ENCODE measurements at places on chromosomes 11 and 22.

- H3K36me3 ChIP-seq, result no peaks in the 10 kb centered on the region
- no peaks in the 10 kb centered on the region for H3K27me3 ChIP-seq
- DNase-seq, result no peak
- no peak overlapping the region for H3K4me3 ChIP-seq
- no peaks in the 10 kb centered on the region for H3K4me1 ChIP-seq
Measured at GRCh38 chr11:110525883-110526282, 96.1 kb downstream of the FDX1 start.

DNA sequence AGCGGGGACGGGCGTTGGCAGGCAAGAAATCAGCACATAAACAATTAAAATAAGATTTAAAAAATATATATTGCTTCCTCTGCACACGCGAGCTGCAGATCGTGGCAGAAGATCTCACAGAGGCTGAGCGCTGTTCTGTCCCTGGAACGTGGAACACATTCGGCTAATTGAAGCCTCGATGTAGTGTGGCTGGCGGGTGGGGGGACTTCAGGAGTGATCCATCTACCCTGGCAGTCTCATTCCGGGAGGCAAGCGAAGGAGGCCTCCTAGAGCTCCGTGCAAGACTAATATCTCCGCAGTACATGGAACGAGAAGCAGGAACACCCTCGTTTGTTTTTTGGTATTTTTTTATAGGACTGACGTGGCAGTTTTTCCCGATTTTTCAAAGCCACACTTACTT lies 402.4 kb downstream of the MN1 start:
- H3K27me3 ChIP-seq, result no peaks in the 10 kb centered on the region
- no peaks in the 10 kb centered on the region for H3K36me3 ChIP-seq
- H3K4me1 ChIP-seq, result no peaks in the 10 kb centered on the region
- no peak overlapping the region for H3K4me3 ChIP-seq
- H3K27ac ChIP-seq, result no peak overlapping the region
- DNase-seq, result no peak

DNA sequence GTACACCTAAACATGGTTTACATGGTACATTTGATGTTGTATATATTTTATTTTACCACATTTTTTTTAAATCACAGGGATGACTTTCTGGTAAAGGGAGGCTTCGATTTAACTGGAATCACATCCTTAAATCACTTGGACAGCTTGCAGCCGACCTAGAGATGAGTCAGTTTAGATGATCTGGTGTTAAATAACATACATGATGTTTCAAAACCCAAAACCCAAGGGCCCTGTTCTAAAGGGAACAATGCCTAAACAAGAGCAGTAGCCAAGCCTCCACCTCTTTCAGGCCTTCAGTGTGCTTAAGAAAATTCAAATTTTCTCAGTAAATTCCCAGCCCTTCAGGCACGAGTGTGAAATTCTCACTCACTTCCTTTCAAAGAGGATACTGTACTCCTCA lies 108.8 kb downstream of the WT1 start:
- no peak for DNase-seq
- no peaks in the 10 kb centered on the region for H3K4me1 ChIP-seq
- H3K4me3 ChIP-seq, result no peak overlapping the region
- no peaks in the 10 kb centered on the region for H3K36me3 ChIP-seq
- peaks cover 9% of the 10 kb centered on the region for H3K27me3 ChIP-seq

GRCh38 chr11:72378704-72379383 lies 55.5 kb downstream of the CLPB start:
- no peaks in the 10 kb centered on the region for H3K4me1 ChIP-seq
- no peaks in the 10 kb centered on the region for H3K27me3 ChIP-seq
- no peak for DNase-seq
- no peaks in the 10 kb centered on the region for H3K36me3 ChIP-seq
- no peak overlapping the region for H3K4me3 ChIP-seq
- H3K27ac ChIP-seq, result no peak overlapping the region

DNA sequence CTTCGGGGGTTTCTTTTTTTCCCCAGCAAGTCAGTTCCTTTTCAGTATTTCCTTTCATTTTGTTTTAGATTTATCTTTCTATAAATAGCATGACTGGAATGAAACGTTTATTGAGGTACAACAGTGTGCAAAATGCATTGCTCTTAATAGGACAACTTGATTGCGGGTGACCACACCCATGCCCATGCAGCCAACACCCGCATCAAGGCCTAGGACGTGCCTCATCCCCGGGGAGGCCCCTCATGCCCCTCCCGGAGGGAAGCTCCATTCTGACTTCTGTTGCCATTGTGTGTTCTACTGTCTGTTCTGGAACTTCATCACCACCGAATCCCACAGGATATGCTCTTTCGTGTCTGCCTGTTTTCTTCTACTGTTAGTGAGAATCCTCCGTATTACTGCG lies 82.2 kb downstream of the RPS6KA4 start:
- no peak overlapping the region for H3K4me3 ChIP-seq
- peak; percentile 24 for DNase-seq
- H3K4me1 ChIP-seq, result no peaks in the 10 kb centered on the region
- H3K36me3 ChIP-seq, result no peaks in the 10 kb centered on the region
- no peak overlapping the region for H3K27ac ChIP-seq

GRCh38 chr11:129610125-129610524 lies 205.5 kb upstream of the TMEM45B start:
- no peaks in the 10 kb centered on the region for H3K27me3 ChIP-seq
- no peak for DNase-seq
- H3K36me3 ChIP-seq, result no peaks in the 10 kb centered on the region
- no peak overlapping the region for H3K27ac ChIP-seq
- H3K4me1 ChIP-seq, result no peaks in the 10 kb centered on the region

GRCh38 chr11:76579056-76579751 lies 91.3 kb downstream of the LRRC32 start:
- peak; percentile 69 for DNase-seq
- H3K4me1 ChIP-seq, result no peaks in the 10 kb centered on the region
- H3K36me3 ChIP-seq, result no peaks in the 10 kb centered on the region
- no peak overlapping the region for H3K27ac ChIP-seq

DNA sequence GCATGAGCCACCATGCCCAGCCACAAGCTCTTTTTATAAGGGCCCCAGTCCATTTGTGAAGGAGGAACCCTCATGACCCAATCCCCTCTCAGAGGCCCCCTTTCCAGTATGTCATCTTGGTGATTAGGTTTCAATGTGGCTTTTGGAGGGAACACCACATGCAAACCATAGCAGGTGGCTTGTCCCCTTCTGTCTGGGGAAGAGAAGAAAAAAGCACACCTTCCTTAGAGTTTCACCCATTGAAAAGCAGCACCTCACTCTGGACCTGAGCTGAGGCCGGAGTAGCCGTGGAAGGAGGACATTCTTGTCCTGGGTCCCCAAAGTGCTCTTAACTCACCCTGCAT lies 25.4 kb downstream of the NEAT1 start:
- H3K4me1 ChIP-seq, result no peaks in the 10 kb centered on the region
- H3K27ac ChIP-seq, result no peak overlapping the region
- H3K36me3 ChIP-seq, result peaks cover 24% of the 10 kb centered on the region
- DNase-seq, result no peak
- no peak overlapping the region for H3K4me3 ChIP-seq

GRCh38 chr11:103042161-103042560 lies 49.8 kb downstream of the DCUN1D5 start:
- H3K4me1 ChIP-seq, result no peaks in the 10 kb centered on the region
- no peaks in the 10 kb centered on the region for H3K36me3 ChIP-seq
- no peak overlapping the region for H3K27ac ChIP-seq
- DNase-seq, result no peak
- no peaks in the 10 kb centered on the region for H3K27me3 ChIP-seq

- H3K4me3 ChIP-seq, result no peak overlapping the region
- no peaks in the 10 kb centered on the region for H3K36me3 ChIP-seq
- no peaks in the 10 kb centered on the region for H3K4me1 ChIP-seq
- H3K27ac ChIP-seq, result no peak overlapping the region
- no peaks in the 10 kb centered on the region for H3K27me3 ChIP-seq
Measured at GRCh38 chr22:47608421-47608820, 846.0 kb downstream of the TBC1D22A start.

GRCh38 chr22:46064228-46064965 lies 85.9 kb upstream of the PPARA start:
- H3K27me3 ChIP-seq, result peaks cover 97% of the 10 kb centered on the region
- no peak overlapping the region for H3K27ac ChIP-seq
- H3K4me3 ChIP-seq, result no peak overlapping the region
- peak; percentile 30 for DNase-seq
- H3K36me3 ChIP-seq, result no peaks in the 10 kb centered on the region

GRCh38 chr11:129967996-129968395 lies 34.6 kb downstream of the PRDM10 start:
- no peak overlapping the region for H3K4me3 ChIP-seq
- no peaks in the 10 kb centered on the region for H3K36me3 ChIP-seq
- no peaks in the 10 kb centered on the region for H3K27me3 ChIP-seq
- no peak for DNase-seq

- H3K36me3 ChIP-seq, result no peaks in the 10 kb centered on the region
- no peak overlapping the region for H3K4me3 ChIP-seq
- no peak for DNase-seq
- peaks cover 25% of the 10 kb centered on the region for H3K27me3 ChIP-seq
Measured at GRCh38 chr11:120293038-120293800, 31.9 kb upstream of the TLCD5 start.

GRCh38 chr11:113417428-113417827 lies 29.8 kb downstream of the ANKK1 start:
- no peaks in the 10 kb centered on the region for H3K36me3 ChIP-seq
- DNase-seq, result no peak
- no peaks in the 10 kb centered on the region for H3K4me1 ChIP-seq
- H3K27ac ChIP-seq, result no peak overlapping the region
- H3K4me3 ChIP-seq, result no peak overlapping the region
- peaks cover 39% of the 10 kb centered on the region for H3K27me3 ChIP-seq

DNA sequence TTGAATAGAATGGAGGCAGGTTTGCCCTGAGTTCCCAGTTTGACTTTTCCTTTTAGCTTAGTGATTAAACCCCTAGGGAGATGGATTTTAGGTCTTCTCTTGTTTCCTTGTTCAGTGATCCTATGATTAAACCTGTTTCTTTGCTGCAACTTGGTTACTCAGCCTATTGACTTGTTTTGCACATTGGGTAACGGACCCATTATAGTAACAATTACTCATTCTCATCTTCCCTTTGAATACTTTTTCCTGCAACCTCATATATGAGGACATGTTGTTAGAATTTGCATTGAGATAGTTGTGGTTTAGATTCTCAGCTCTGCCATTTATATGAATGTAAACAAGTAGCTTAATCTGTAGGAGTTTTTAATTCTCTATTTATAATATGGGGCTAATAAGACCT lies 489.2 kb upstream of the CNTN5 start:
- H3K27ac ChIP-seq, result no peak overlapping the region
- H3K4me3 ChIP-seq, result peak overlapping the region; percentile 36
- peaks cover 9% of the 10 kb centered on the region for H3K4me1 ChIP-seq
- no peak for DNase-seq
- no peaks in the 10 kb centered on the region for H3K36me3 ChIP-seq

GRCh38 chr22:39453765-39454378 lies 2.9 kb upstream of the MGAT3 start:
- H3K36me3 ChIP-seq, result no peaks in the 10 kb centered on the region
- H3K4me1 ChIP-seq, result peaks cover 11% of the 10 kb centered on the region
- no peak overlapping the region for H3K27ac ChIP-seq

- H3K36me3 ChIP-seq, result peaks cover 55% of the 10 kb centered on the region
- no peak for DNase-seq
- peak overlapping the region; percentile 100 for H3K27ac ChIP-seq
- H3K4me1 ChIP-seq, result peaks cover 16% of the 10 kb centered on the region
Measured at GRCh38 chr22:29267462-29267857, 321 bp downstream of the RHBDD3 start.

GRCh38 chr22:17919276-17920144 lies 104.9 kb downstream of the MICAL3 start:
- peaks cover 9% of the 10 kb centered on the region for H3K4me1 ChIP-seq
- DNase-seq, result peak; percentile 83
- H3K27ac ChIP-seq, result peak overlapping the region; percentile 27

DNA sequence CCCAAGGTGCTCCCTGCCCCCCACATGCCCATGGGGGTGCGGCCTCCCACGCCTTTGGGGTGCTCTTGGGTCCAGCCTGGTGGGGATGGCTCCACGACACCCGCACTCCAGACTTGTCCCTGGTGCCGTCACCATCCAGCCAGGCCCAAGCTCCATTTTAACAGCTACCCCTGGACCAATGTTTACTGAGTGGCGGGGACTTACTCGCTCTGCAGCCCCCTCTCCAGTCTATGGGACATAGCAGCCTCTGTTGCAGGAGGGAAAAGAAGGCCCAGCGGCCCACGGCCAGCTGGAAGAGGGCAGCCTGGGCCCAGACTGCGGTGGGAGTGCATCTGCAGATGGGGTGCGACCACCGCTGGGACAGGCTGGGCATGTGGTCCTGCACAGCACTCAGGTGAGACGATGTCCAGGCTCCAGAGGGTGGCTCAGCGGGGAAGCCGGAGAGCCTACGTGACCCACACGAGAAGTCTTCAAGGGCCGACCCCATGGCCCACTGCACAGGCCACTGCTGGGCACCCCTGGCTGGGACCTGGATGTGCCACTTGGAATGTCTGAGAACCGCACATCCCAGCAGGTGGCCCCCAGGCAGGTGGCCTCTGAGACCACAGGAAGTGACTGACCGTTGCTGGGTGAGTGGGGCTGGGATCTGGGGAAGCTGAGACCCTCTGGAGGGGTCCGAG lies 18.1 kb downstream of the IL17REL start:
- DNase-seq, result no peak
- no peaks in the 10 kb centered on the region for H3K36me3 ChIP-seq
- H3K27ac ChIP-seq, result no peak overlapping the region
- H3K4me3 ChIP-seq, result no peak overlapping the region

- no peaks in the 10 kb centered on the region for H3K4me1 ChIP-seq
- no peak for DNase-seq
- no peak overlapping the region for H3K27ac ChIP-seq
- H3K27me3 ChIP-seq, result no peaks in the 10 kb centered on the region
- no peak overlapping the region for H3K4me3 ChIP-seq
Measured at GRCh38 chr11:106714199-106714598, 304.1 kb downstream of the GUCY1A2 start.

DNA sequence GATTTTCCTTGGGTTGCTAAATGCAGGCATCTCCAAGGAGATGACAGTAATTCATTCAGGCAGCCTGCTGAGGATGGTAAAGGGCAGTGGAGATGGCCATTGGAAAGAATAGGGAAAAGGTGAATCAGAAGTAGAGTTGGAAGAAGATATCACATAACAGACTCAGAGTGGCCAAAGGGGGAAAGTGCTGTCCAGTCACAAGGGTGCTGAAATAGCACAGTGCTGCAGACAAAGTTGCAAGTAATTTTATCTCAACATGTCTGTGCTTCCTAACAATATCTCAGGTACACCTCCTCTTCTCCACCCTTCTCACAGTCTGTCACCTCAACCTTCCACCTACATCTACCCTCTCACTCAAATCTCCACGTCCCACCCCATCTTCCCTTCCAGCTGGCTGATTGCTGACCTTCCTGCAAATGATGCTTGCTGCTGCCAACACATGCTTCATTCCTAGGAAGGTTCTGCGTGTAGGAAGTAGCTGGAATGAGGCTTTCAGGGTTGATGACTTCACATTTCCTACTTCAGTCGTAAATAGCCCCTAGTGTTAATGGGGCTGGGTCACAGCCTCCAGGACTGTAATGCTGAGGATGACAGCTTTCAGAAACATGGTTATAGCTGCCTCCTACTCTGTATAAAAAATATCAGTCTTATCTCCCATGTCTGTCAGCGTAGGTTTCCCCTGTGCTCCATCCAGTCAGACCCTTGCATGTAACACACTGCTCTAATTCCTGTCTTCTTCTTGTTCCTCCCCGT lies 123.9 kb downstream of the CTNND1 start:
- H3K4me3 ChIP-seq, result no peak overlapping the region
- DNase-seq, result peak; percentile 78
- H3K27ac ChIP-seq, result no peak overlapping the region
- H3K27me3 ChIP-seq, result no peaks in the 10 kb centered on the region
- no peaks in the 10 kb centered on the region for H3K36me3 ChIP-seq

Measured in endodermal cell (in vitro differentiated cells).